ENCODE measurements at places on chromosomes 3 and 15.
A peak's percentile ranks its signal among the peaks of the same experiment; 100 is the strongest.

- no peak for DNase-seq
These were observed 496.0 kb upstream of the THBS1 start for GRCh38 chr15:39084674-39085530.

DNA sequence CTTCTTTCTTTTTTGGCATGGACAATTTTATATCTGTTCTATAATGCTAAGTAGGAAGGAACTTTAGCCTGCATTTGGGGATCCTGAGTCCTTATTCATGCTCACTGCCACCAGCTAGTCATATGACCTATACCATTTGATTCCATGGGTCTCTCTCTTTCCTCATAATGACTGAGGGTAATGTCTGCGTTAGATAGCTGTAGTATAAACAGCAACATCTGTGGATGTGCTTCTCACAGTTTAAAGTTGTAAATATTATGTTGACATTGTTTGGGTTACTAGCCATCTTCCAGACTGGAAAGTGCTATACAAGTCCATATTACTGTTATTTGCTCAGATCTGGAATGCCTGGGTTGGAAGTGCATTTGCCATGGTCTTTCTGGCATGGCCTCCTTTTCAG, 274.9 kb upstream of the SEMA6D start:
- DNase-seq: no peak

GRCh38 chr15:80694611-80695098, 455 bp upstream of the ABHD17C start:
- DNase-seq: no peak

DNA sequence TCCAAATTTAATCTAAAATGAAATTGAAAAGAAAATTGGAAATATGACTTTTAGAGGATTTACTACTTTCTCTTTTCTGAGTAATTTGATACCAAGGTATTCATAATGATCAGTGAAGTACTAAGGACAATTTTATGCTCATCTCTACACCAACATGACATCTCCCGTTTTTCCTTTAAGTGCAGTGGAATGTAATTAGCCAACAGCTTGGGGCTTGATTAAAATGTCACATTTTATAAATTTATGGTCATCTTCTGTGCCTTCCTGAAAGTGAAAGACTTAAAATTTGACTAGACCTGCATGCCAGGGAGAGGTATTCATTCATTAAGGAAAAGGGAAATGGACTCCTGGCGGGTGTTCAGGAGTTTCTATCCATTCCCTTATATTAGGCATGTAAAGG, 228.2 kb upstream of the CNTN3 start:
- DNase-seq: no peak

GRCh38 chr3:127135241-127136023, 57.5 kb upstream of the PRR23E start:
- peak; percentile 36 for DNase-seq

GRCh38 chr15:42984493-42985034, 64.0 kb upstream of the TTBK2 start:
- DNase-seq: no peak

DNA sequence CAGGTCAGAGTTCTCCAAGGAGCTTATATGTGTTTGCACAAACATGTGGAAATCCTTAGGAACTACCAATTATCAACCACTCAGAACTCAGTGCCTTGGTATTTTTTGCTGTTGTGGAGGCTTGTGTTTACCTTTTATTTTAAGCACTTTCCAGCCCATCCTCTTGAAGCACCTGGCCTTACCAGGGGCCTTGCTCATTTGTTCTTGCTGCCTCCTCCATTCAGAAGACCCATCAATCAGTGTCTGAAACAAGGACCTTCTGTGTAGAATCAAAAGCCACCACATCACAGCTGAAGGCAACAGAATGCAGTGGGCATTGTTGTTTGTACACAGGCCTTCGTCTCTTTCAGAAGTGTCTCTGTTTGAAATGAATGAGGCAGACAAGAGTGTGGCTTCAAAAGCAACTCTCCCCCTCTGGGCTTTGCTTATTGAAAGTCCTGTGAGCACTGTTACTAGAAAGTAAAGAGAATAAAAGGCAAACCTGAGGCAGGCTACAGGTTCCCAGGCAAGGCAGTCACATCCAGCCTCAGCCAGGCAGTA, 24.5 kb upstream of the LIPC start:
- DNase-seq: peak; percentile 52

- DNase-seq: no peak
These were observed 51.6 kb downstream of the RARB start for GRCh38 chr3:25479727-25480010.

Measured in NCI-H187 treated with DMSO at 0.1 percent for 48 hours (cell line).